CD14-positive monocyte (primary cell): ENCODE measurements at places on chromosomes 1 and 21. TPM values are rescaled to one million over a fixed set of nuclear protein-coding genes. Genes with fewer than 3 reads are reported as not detected.

DNA sequence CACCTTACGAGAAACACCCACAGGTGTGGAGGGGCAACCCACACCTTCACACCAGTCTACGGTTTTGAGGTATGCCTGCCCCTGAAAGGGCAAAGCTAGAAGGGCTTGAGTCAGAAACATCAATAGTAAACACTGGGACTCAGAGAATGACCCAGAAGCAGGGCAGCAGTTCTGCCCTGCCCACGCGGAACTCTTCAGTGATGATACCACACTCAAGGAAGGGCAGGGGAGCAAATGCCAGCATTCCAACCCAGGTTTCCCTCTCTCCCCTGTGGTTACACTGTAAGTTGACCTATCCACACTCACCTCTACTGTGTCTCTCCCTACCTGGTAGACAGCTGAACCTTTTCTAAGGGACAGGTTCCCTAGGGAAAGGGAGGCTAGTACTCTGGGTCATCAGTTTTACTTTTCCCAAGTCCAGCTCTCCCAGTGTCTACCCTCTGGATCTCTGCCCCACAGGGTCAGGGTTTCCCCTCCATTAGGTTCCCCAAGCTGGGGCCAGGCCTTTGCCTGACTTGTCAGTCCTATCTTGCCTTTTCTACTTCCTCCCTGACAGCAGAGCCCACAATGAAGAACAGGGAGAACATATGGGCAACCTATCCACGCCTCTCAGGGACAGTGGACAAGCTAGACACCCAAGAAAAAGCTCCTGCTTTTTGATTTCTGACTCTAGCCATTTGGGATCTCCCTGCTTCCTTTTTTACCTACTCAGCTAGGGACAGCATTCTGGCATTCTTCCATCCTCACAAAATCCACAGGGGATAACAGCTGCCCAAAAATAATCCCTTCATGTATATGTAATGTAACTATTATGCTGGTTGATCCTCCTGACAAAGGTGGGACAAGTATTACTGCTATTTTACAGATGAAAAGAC, 3.0 kb downstream of the F11R start:
- DNase-seq: peak; percentile 62

DNA sequence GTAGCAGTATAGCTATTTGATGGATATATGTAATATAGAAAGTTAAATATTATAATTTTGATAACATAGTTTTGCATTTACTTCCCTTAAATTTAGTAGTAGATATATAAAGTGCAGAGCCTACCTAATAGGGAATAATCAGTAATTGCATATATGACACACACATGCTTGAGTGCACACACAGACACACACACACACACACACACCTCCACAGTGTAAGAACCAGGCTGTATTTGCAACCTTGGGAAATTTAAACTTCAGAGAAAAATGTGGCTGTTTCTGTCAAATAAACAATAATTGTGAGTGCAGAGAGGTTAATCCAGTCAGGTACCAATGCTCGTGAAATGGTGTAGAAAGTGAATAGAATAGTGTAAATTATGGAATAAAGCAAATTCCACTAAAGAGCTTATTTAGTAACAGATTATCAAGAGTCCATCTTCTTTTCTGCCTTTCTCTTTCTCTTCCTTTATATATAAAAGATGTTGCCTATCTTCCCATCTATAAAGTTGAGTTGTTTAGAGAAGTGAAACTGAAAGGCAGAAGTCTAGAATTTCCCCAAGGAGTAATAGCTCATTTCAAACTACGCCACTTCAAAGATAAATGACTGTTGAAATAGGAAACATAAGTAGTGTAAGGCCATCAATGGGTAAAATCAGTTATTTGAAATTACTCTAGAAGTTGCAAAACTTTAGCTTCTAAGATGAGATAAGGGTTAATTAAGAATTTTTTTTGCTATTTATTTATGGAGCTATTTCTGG, 273.7 kb downstream of the SRGAP2C start:
- DNase-seq: peak; percentile 91

DNA sequence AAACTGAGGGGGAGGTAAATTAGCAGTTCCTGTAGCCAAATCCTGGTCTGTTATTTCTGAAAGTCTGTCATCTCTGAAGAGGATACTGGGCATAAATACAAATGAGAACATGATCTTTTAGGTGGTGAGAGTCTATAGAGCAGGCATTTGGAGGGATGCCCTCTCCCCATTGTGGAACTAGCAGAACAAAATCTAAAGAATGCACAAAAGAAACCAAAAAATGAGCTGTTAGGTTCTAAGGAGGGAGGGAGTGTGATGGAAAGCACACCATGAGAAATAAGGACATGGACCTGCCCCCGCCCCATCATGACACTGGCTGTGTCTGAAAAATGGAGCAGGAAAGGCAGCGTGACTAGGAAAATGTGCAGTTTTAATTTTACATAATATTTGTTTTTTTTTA, 262.0 kb downstream of the KIF26B start:
- DNase-seq: no peak

GRCh38 chr1:7516341-7516740, 254.8 kb upstream of the VAMP3 start:
- DNase-seq: no peak

DNA sequence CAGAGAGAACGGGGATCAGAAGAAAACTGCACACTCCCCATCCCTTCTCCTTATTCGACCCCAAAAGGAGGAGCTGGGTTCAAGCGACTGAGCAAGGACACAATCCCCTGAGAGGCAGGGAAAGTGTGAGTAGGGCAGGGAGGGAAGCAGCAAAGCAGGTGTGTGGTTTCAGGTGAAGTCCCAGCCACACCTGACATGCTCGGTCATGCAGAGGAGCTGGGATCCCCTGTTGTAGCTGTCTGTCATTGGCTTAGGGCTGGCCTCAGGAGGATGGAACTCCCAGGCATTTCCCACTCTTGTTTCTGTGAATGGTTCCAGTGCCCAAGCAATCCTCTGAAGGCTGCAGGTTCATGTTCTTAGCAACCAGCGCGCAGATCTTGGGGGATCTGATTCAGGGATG, 150.7 kb downstream of the DSCAM start:
- DNase-seq: no peak

The SYNC gene
- 0.05 TPM for polyA plus RNA-seq

The PGLYRP3 gene
- polyA plus RNA-seq: not detected in 2 replicates

DNA sequence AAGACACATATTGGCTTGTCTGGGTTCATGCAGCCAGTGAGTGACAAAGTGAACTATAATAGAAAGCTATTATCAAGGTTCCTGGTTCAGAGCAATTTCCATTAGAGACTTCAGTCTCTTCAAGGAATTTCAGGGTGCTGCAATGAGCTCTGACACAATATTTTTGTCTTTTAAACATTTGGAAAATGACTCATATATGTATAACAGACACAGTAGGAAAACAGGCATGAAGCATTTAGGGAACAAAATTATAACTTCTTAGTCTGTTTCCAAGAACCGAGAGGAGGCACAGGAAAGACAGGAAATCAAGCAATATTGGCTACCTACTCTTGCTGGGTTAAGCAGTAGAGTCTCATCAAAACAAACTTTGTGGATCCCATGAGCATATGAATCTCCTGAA, 170.4 kb downstream of the PTPRC start:
- DNase-seq: no peak

The MMP23B gene
- 0.24 TPM for polyA plus RNA-seq

GRCh38 chr1:7335224-7335879, 435.7 kb upstream of the VAMP3 start:
- no peak for DNase-seq

DNA sequence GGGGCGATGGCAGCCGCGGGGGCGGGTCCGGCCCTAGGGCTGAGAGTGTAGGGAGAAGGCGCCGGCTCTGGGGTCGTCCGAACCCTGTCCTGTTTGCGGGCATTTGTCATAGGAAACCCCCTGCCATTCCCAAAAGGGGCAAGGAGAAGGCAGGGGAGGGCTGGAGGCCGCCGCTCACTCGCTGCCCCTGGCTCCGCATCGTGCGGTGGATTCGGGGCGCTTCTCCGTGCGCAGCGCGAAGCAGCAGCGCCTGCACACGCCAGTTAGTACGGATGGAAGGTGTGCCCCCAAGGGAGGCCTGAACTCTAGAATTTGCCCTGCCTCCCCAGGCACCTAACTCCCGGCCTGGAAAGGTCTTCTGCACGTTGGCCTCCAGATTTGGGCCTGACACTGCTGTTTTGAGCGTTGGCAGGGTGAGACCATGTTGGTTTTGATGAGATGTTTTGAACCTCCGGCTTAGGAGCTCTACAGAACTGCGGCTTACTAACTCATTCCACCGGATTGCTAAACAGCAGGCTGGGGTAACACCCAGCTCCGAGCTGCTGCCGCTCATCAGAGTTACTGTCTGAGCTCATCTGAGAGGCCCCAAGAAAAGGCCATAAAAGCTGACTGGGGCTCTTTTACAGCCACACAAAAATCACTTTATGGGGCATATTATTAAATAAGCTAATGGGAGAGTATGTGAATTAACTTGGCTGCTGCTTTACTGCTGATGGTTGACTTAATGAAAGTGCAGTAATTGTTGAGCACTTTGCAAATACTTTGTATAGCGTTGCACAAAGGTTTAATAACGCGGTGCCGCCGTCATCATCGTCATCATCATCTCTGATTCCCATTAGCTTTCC, 987 bp downstream of the GPR137B start:
- DNase-seq: peak; percentile 43

GRCh38 chr1:58929671-58930325, 146.0 kb upstream of the JUN start:
- no peak for DNase-seq

DNA sequence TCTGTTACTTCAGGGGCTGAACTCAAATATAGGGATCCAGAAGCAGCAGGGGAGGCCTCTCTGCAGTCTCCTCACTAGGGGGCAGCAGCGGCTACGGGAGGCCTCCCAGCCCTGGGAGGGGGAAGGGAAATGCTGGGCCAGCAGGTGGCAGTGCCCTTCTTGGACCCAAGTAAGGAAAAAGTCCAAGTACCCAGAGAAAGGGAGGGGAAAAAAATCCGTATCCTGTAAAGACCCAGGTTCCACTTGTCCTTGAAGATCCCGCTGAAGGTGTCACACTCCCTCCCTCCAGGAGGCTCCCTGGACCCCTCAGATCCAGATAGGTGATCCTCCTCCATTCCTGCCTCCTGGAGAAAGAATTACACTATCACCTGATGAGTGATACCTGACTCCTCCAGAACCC, 14.1 kb upstream of the NUAK2 start:
- DNase-seq: peak; percentile 77

The CADM3 gene
- polyA plus RNA-seq: not detected in 2 replicates

GRCh38 chr1:44714532-44714931, 16.4 kb downstream of the RNU5D-1 start:
- DNase-seq: no peak

DNA sequence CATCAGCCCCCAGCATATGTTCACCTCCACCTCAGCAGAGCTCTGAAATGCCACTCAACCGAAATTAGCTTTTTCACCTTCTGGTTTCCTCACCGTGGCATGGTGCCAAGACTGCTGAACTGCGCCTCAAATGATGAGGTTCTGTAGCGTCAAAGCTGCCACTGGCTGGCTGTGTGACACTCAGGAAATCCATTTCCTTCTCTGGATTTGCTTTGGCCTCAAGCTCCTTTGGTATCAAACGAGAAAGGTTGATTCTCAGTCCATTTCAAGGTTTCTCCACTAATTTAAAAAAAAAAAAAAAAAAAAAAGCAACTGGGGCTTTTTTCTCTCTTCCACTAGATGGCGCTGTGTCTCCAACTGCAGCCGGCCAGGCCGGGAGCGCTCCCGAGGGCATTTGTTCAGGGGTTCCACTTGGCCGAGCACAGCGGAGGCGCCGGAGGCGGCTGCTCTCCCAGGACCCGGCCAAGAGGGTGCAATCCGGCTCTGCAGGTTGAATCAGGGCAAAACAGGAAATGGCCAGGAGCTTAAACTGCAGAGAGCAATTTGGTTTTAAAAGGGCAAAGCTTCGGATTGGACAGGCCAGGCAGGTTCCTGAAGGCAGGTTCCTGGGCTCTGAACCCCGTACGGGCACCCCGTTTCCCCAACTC, 26.5 kb upstream of the PLA2G2C start:
- peak; percentile 7 for DNase-seq

- DNase-seq: no peak
Measured at GRCh38 chr1:2130156-2130555, 64.4 kb downstream of the FAAP20 start.

The OR2T2 gene
- not detected in 2 replicates for polyA plus RNA-seq
